ENCODE measurements at places on chromosomes 12 and 14. TPM values are rescaled to one million over a fixed set of nuclear protein-coding genes. Genes with fewer than 3 reads are reported as not detected.

GRCh38 chr12:12654691-12655460 is 41.1 kb downstream of the GPR19 start:
- no peak overlapping the region for H3K4me3 ChIP-seq
- H3K4me1 ChIP-seq, result peaks cover 3% of the 10 kb centered on the region
- H3K36me3 ChIP-seq, result no peaks in the 10 kb centered on the region
- no peak for DNase-seq
- no peaks in the 10 kb centered on the region for H3K27me3 ChIP-seq

GRCh38 chr14:23097786-23098185 is 2.5 kb downstream of the C14orf119 start:
- peaks cover 20% of the 10 kb centered on the region for H3K4me1 ChIP-seq
- H3K36me3 ChIP-seq, result peaks cover 27% of the 10 kb centered on the region
- H3K4me3 ChIP-seq, result no peak overlapping the region
- no peak for DNase-seq
- no peaks in the 10 kb centered on the region for H3K27me3 ChIP-seq
- no peak overlapping the region for H3K27ac ChIP-seq

GRCh38 chr12:12476857-12477531 is 85.7 kb downstream of the DUSP16 start:
- no peaks in the 10 kb centered on the region for H3K27me3 ChIP-seq
- H3K4me1 ChIP-seq, result no peaks in the 10 kb centered on the region
- no peak for DNase-seq
- H3K4me3 ChIP-seq, result no peak overlapping the region

- H3K4me3 ChIP-seq, result no peak overlapping the region
- no peaks in the 10 kb centered on the region for H3K4me1 ChIP-seq
Observed at GRCh38 chr12:63387771-63388170, 236.8 kb upstream of the AVPR1A start.

DNA sequence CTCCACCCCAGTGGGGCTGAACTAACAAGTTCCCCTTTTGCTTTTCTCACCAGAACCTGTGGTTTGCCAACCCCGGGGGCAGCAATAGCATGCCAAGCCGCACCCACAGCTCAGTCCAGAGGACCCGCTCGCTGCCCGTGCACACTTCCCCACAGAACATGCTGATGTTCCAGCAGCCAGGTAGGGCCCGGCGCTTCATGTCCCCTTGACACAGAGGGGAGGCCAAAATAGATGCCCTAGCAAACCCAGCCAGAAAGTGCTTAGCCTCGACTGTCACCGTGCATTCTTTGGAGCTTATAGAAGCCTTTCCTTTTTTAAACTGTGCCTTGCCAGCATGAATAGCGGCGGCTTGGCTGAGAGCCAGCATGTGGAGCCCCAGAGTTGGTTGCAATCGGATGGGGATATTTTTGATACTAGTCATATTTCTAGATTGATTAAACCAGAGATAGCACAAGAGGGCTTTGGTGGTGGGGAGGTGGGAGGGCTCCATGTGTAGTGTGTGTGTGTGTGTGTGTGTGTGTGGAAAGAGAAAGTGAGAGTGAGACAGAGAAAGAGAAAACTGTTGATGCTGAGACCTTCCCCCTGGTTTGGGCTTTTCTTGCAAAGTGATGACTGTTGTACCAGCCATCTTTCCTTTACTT is 126.1 kb downstream of the GCH1 start:
- no peak overlapping the region for H3K4me3 ChIP-seq
- peak; percentile 33 for DNase-seq
- H3K27me3 ChIP-seq, result no peaks in the 10 kb centered on the region
- H3K36me3 ChIP-seq, result peaks cover 33% of the 10 kb centered on the region
- H3K4me1 ChIP-seq, result peaks cover 17% of the 10 kb centered on the region

GRCh38 chr12:623865-624372 is 39.3 kb downstream of the NINJ2 start:
- no peaks in the 10 kb centered on the region for H3K4me1 ChIP-seq
- no peak overlapping the region for H3K4me3 ChIP-seq
- H3K27me3 ChIP-seq, result no peaks in the 10 kb centered on the region
- H3K27ac ChIP-seq, result no peak overlapping the region
- H3K36me3 ChIP-seq, result no peaks in the 10 kb centered on the region

- H3K4me1 ChIP-seq, result peaks cover 11% of the 10 kb centered on the region
- no peak overlapping the region for H3K27ac ChIP-seq
- H3K36me3 ChIP-seq, result no peaks in the 10 kb centered on the region
Observed at GRCh38 chr12:77841521-77841920, 10.8 kb downstream of the NAV3 start.

- H3K27me3 ChIP-seq, result no peaks in the 10 kb centered on the region
- peaks cover 1% of the 10 kb centered on the region for H3K4me1 ChIP-seq
- no peak overlapping the region for H3K4me3 ChIP-seq
- no peak overlapping the region for H3K27ac ChIP-seq
Observed at GRCh38 chr14:101395779-101396178, 165.5 kb upstream of the DIO3 start.

DNA sequence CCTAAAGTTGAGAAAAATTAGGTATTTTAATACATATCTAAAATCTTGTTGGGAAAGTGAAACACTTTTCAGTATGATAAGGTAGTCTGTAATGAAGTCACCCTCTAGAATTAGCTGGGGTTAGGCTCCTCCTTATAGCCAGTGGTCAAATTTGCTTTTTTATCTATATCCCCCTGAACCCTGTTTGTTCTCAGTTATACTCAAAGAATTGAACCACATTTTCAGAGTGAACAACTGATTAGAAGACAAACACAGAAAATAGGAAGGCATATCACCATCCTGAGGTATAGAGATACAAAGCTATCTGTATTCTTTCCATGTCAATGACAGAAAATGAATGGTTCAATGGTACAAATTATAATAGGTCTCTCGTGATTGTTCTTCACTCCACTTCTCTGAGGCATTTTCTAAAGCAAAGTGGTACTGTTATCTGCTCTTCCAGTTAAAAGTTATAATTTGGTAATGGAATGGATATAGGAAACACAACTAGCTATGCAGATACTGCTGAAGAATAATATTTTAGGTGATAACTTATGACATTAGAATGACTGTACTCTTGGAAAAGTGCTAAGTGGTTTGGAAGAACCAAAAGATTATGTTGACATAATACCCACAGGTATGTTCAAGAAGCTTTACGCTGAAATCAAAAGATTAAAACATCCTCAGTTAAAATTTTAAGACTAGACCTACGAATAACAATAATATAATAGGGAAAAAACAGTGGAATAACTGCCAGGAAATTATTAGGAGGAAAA is 27.6 kb downstream of the WASHC3 start:
- H3K4me1 ChIP-seq, result no peaks in the 10 kb centered on the region
- peaks cover 32% of the 10 kb centered on the region for H3K36me3 ChIP-seq
- H3K4me3 ChIP-seq, result no peak overlapping the region
- no peak for DNase-seq

DNA sequence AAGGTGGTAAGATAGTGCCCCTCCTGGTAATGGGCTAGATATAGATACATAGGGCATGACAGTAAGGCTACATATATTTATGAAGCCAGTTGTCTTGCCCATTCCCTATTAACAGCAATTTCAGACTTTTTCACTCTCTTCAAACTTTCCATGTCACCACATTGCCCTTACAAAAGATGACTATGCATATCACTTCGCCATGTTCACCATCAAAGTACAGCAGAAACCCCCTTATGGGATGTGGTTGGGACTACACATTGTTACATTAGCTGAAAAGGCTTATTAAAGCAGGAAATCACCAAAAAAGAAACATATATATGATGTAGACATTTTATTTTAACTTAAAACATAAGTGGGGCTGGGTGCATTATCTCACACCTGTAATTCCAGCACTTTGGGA is 9.8 kb upstream of the SMCO2 start:
- no peaks in the 10 kb centered on the region for H3K4me1 ChIP-seq
- DNase-seq, result no peak
- H3K36me3 ChIP-seq, result no peaks in the 10 kb centered on the region
- H3K4me3 ChIP-seq, result no peak overlapping the region

- no peaks in the 10 kb centered on the region for H3K36me3 ChIP-seq
- no peak overlapping the region for H3K4me3 ChIP-seq
- peaks cover 25% of the 10 kb centered on the region for H3K4me1 ChIP-seq
- no peak for DNase-seq
- H3K27ac ChIP-seq, result no peak overlapping the region
Observed at GRCh38 chr12:29245246-29245645, 96.2 kb downstream of the FAR2 start.

The STK38L gene
- 5.7 TPM for polyA plus RNA-seq

The ING4 gene
- 163 TPM for polyA plus RNA-seq

The NOP9 gene
- polyA plus RNA-seq, result 17.2 TPM

The HHIPL1 gene
- polyA plus RNA-seq, result 0.02 TPM

The RNASE7 gene
- polyA plus RNA-seq, result not detected

The RERGL gene
- 0.19 TPM for polyA plus RNA-seq

Measured in SK-N-SH (cell line).